AG04450 (cell line): ENCODE measurements at places on chromosomes 16 and 17. TPM values are rescaled to one million over a fixed set of nuclear protein-coding genes. Genes with fewer than 3 reads are reported as not detected.

Gene SETD6
- polyA plus RNA-seq = 5.3 and 6.5 TPM in 2 replicates

Gene ERAL1
- 45.7 and 54.4 TPM in 2 replicates for polyA plus RNA-seq

Gene RNU2-1
- not detected in 2 replicates for polyA plus RNA-seq

Gene KRTAP2-1
- not detected in 2 replicates for polyA plus RNA-seq

Gene SNX20
- not detected in 2 replicates for polyA plus RNA-seq

Gene MMP28
- 0.15 and 0.17 TPM in 2 replicates for polyA plus RNA-seq

Gene DPEP1
- not detected in 2 replicates for polyA plus RNA-seq

Gene PSMC3IP
- 3.0 and 5.1 TPM in 2 replicates for polyA plus RNA-seq

Gene CHST6
- polyA plus RNA-seq = 0.07 and 0.12 TPM in 2 replicates

Gene DNASE1L2
- 0.14 and 0.19 TPM in 2 replicates for polyA plus RNA-seq

Gene CPHXL2
- polyA plus RNA-seq = not detected in 2 replicates

Gene TMEM235
- polyA plus RNA-seq = not detected in 2 replicates

Gene SPNS3
- not detected in 2 replicates for polyA plus RNA-seq
